ENCODE measurements at places on chromosomes 5 and 9.

- peak; percentile 24 for DNase-seq
Measured at GRCh38 chr5:14331386-14331781, 188.2 kb downstream of the TRIO start.

- no peak for DNase-seq
Measured at GRCh38 chr5:11157132-11157531, 396.1 kb upstream of the DAP start.

DNA sequence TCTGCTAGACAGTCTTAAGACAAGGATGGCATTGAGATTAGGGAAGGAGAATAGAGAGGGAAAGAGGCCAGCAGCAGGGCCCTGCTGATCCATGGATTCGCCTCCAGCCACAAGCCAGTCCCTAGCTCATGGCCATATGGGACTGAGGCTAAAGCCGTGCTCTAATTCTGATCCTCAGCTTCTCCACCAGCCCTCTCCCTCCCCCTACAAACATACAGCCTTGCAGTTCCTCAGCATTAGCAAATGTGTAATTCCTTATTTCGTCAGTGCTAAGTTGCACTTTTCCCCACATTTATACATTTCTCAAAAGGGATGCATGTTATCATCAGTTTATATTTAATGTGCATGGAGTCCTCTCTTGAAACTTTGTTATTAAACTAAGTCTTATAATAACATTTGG, 34.8 kb downstream of the ZNF462 start:
- DNase-seq: no peak

GRCh38 chr5:83510260-83510659, 38.7 kb downstream of the VCAN start:
- DNase-seq: no peak

DNA sequence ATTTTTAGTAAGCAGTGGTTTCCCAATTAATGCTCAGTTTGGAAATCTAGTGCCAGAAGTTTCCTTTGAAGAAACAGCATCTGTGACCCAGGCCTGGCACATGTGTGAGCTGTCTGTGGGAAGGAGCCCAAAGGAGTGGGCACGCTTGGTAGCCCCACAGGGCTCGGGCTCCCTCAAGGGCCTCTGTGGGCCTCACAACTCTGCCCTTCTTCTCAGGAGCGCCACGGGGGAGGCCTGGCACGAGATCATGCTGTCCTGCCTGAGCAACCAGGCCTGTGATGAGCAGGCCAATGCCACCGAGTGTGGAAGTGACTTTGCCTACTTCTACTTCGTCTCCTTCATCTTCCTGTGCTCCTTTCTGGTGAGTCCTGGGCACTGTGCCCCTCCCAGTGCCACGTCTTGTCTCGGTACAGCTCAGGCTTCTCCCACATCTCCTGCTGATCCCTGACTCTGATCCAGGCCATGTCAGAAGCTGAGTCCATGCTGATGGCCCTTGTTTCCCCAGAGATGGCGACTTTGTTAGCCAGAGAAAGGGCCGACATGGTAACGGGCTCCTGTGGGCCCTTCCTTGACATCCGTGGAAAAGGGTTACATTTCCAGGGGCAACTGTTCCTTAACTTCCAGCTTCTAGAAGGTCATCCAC, 200.4 kb downstream of the CACNA1B start:
- DNase-seq: no peak

DNA sequence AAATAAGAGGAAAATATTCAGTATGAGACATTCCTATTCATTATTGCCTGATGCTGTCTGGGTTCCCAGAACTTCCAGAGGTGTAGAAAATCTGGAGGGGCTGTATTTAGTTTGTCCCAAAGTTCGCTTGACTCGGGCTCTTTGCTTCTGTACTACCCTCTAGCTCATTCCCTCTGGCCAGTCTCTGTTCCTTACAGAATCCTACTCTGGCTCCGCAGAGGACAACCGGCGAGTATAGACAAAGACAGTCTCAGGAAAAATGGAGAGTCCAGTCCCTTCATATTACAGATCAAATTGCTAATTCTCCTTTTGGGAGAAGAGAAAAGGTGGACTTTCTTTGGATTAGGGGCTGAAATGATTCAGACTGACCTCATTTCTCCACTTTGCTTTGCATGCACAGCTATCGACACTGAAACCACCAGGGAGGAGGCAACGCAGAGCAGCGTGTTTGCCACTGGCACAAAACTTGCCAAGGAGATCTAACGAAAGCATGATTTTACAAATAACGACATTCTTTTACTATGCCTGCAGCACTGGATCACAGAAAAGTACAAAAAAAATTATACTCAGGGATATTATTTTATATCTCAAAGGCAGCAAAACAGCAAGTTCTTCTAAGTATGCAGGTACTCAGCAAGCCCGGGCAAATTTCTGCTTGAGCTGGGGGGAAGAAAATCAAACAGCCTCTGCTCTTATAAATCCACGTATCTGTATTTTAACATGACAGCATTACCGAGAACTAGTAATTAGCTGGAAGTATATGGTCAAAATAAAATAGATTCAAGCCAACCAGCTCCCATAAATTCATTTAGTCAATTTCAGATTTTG, 279.7 kb downstream of the NPR3 start:
- DNase-seq: no peak

Data from fibroblast of gingiva (primary cell).